ENCODE measurements at places on chromosomes 5 and 9.

- no peak for DNase-seq
Observed at GRCh38 chr5:178080618-178081410, 32.5 kb upstream of the N4BP3 start.

DNA sequence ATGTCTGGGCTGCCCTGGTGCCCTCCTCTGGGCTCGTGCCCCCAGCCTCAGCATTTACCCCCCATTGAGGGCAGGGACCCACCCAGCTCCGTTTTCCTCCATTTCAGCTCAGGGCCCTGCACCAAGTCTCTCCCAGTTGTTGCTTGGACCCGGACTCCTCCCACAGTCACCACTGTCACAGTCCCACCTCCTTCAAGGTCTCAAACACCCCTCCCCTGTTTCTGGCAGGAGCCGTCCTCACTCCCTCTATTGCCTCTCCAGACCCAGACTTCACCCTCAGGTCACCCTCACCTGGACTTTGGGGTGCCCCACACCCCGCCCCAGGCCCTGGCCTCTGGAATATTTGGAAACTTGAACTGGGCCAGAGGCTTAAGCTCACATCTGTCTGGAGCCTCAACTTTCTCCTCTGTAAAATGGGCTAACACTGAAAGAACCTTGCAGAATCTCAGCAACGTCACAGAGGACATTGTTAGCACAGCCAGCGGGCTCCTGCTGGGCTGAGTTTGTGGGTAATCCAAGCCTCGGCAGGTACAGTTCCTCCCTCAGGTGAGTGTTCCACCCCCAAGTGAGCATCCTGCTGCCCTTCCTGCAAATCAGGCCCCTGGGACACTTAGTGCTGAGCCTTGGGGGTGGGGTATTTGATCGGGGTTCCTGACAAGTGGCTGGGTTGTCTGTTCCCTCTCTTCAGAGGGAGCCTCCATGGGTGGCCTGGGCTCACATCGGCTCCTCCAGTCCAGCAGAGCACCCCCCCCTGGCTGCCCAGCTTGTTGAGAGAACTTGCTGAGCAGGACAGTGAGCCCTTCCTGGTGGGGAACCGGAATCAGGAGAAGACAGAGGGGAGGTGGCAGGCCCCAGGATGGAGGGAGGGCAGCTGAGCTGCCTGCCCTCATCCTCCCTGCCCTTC is 130.1 kb downstream of the C9orf50 start:
- no peak for DNase-seq

DNA sequence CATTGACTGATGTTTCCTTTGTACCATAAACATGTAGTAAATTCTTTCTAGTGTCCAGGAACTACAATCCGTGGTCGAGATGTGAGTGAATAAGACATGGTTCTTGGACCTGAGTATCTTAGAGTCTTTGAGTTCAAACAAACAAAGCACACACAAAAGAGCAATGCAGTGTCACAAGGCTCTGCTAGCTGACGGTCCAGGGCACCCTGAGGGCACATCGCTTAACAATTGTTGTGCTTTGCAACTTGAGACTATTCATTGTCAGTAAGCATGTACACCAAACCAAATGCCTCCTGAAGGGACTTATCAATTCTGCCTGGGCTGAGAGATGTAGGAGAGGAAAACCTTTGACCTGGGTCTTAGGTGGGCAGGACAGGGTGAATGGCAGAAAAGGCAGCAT is 84.8 kb downstream of the CAMK4 start:
- DNase-seq: no peak

DNA sequence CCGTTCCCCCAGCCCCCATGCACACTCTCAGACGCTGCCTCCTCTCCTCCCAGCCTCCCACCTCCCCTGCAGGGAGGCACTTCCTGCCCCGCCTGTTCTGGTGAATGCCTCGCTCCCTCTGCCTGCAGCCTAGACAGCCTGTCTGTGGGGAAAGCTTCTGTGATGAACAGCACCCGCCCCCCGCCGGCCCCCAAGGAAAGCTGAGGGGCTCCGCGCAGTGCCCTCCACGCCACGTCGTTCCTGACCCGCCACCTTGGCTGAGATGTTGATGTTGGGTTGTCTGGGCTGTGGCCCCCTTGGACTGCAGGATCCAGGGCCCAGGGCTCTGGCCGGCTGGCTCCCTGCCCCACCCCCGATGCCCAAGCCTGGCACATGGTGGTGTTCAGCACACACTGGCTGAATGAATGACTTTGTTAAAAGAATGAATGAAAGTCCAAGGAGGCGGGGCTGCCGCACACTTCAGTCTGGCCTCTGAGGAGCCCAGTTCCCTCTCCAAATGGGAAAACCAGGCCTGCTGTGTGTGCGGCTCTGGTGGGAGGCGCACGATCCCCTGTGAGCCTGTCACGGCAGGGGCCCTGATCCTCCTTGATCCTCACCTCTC is 2.1 kb upstream of the MYMK start:
- no peak for DNase-seq

GRCh38 chr9:128892221-128892921 is 10.4 kb downstream of the LRRC8A start:
- DNase-seq: no peak

DNA sequence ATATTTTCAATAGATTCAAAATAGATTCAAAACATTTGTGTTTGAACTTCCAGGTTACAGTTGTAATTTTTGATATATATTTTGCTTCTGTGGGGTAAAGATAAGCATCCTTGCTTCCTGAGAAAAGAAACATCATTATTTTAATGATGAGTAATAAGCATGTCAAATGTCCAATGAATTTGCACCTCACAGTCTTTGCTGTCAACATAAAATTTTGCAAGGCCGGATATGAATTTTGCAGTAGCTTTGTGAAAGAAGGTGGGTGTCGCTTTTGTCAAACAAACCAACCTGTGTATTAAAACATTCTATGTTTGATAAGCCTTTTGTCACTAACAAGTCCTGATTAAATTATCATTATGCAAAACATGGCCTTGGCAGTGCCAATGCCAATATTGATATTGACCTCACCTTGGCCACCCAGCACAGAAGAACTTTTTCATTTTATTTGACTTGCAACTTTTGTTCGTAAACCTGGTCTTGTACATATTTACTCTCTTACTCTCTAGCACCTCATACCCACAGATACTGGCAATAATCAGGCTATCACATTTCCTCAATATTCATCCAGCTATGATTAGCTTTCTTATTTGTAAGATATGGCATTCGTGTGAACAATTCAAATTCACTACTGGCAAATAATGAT is 645.0 kb upstream of the KLF4 start:
- no peak for DNase-seq

- no peak for DNase-seq
Observed at GRCh38 chr9:96612966-96613589, 6.6 kb downstream of the CDC14B start.

DNA sequence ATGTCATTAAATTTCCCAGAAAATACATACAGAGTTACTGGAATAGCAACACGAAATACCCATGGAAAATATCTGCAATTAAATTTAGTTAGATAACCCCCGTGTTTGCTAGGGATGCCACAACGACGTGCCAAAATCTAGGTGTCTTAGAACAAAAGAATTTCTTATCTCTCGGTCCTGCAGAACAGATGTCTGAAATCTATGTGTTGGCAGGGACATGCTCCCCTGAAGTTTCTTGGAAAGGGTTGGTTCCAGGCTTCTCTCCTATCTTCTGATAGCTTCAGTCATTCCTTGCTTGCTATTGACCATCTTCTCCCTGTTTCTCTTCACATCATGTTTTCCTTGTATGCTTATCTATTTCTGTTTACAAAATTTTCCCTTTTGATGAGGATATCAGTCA is 1067.0 kb downstream of the CDH18 start:
- DNase-seq: no peak

DNA sequence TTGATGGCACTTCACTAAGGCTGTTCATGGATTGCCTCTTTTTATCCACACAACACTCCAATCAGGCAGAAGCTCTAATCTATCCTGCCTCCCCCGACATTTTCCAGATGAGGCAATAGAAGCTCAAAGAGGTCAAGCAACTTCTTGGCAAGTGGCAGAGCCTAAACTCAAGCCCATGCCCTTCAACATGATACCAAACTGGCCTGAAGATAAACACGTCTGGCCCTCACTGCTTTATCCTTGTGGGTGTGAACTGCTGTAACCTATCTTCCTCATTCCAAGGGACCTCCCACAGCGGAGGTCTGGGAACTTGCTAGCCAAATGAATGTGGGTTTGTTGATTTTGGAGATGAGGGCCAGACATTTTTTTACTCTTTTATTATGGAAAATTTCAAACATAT is 9.5 kb downstream of the SLC35A4 start:
- no peak for DNase-seq

DNA sequence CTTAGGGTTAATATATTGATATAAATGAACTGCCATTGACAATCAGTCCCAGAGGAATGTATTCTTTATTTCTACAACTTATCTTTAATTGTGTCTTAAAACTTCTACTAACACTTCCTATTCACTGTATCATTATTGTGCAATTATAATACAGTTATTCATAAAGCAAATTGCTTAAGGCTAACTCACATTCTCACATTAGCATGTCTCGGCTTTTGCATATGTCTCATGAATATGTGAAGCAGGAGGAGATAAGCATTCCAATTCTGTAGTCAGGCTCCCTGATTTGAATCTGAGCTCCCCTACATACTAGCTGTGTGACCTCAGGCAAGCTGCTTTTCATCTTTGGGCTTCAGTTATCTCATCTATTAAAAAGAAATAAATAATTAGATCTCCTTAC is 45.4 kb downstream of the PLGRKT start:
- no peak for DNase-seq

- DNase-seq: no peak
Observed at GRCh38 chr5:65835191-65835590, 91.2 kb upstream of the ERBIN start.

DNA sequence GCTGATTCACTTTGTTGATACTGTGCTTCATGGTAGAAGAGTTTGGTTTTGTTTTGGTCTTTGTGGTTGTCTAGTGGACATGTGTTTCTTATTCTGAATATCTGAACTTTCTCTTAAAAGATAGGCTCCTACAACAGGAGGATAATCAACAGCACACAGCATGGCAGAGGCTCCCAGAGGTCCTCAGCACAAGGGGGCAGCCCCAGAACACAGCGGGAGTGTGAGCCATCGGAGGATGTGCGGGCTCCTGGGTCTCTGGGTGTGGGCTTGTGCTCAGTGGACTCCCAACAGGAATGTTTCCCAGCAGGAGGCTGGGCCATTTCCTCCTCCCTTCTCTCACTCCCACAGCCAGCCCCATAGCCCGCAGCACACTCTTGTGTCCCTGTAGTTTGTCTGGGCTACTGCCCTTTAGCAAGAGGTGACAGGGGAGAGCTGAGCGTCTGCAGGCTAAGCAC is 164.3 kb upstream of the OTULINL start:
- no peak for DNase-seq

DNA sequence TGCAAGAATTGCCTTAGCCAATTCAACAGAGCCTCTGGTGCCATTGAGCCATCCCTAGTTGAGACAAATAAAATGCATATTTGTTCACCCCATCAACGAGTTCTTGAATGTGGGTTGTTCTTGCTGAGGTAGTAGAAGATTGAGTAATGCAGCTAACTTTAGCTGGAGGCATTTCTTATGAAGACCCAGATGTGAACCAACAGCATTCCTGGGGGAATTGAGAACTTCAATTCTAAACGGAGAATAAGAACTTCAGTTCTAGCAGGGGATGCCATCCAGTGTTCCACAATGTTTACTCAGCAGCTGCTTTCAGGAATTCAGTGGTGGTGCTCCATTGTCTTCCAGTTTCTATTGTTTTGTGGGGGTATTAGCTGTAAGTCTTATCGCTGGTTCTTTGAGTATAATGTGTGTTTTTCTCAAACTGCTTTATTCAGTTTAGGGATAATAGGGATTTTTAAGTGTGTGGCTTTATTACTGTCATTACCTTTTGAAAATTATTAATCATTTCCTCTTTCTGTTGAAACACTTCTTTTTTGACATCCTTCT is 1968.2 kb upstream of the NUDT12 start:
- no peak for DNase-seq

DNA sequence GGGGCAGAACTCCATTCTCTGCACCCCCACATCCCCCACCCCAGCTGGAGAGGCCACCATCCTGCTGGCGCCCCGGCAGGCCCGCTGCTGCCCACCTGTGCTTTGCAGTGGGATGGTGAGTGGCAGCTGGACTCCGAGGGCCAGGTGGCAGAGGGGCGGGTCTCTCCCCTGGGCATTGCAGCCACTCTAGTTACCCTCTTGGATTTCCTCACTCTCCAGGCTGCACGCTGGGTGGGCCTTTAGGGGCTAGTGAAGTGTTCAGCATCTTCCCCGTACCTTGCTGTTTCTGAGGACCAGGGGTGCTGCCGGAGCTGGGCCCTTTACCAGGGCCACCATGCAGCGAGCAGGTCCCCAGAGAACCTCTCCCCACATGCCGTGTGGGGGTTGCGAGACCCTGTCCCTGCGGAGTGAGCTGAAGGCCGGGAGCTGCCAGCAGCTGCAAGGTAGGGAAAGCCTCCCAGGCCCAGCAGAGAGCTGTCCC is 88.4 kb upstream of the SH3PXD2B start:
- no peak for DNase-seq

DNA sequence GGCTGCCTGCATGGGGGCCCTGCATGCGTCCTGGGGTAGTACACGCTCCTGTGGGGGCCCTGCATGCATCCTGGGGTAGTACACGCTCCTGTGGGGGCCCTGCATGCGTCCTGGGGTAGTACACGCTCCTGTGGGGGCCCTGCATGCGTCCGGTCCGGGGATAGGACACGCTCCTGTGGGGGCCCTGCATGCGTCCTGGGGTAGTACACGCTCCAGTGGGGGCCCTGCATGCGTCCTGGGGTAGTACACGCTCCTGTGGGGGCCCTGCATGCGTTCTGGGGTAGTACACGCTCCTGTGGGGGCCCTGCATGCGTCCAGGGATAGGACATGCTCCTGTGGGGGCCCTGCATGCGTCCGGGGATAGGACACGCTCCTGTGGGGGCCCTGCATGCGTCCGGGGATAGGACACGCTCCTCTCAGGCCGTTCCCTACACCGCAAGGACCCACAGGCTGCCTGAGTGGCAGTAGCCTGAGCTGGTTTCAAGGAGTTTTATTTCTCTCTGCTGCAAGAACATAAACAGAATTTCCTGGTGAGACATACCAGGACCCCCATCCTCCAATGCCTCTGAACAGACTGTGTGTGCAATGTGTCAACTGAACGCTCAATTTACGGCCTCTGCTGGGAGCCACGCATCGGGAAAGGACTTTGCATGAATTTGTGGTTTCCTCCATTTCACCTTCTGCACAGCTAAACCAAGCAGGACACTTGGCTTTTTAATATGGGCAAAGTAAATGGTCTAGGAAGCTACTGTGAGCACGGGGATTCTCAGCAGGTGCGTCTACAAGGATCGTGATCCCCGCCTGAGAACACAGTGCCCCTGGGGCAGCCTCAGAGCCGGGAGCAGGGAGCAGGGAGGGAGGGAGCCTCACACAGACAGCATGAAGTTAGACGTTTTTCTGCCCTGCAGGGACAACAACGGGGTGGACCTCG is 48.9 kb upstream of the CLPTM1L start:
- no peak for DNase-seq

DNA sequence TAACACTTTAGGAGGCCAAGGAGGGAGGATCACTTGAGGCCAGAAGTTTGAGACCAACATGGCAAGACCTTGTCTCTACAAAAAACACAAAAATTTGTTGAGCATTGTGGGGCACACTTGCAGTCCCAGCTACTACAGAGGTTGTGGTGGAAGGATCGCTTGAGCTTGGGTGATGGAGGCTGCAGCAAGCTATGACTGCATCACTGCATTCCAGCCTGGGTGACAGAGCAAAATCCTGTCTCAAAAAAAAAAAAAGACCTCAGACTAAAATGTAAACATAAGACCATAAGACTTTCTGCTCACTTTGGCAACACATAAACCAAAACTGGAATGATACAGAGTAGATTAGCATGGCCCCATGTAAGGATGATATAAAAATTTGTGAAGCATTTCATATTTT is 24.6 kb upstream of the NANS start:
- DNase-seq: no peak

All from stimulated activated CD8-positive, alpha-beta memory T cell treated with anti-CD3 and anti-CD28 coated beads, Interleukin-7, amount 100 ng/mL, for 48 hours (primary cell).